ENCODE measurements at places on chromosomes 7 and 10.

GRCh38 chr10:117477961-117478670 lies 64.4 kb upstream of the EMX2 start:
- DNase-seq = no peak

- DNase-seq = no peak
Observed at GRCh38 chr10:66466622-66467021, 459.2 kb upstream of the LRRTM3 start.

DNA sequence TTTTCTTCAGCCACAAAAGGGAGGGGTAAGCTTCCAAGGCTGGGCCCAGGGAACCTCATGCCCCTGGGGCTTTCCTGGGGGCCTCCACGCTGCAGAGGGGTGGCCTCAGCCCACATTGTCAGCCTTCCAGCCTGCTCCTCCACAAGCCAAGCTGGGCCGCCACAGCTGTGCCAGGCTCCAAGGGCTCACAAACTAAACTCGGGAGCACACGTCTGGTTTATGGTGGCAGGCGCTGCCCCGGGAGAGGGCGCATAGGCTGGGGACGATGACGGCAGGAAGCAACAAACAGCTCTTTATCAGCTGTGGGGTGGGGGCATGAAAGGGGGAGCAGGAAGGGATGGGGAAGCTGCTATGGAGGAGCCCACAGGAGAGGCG lies 6.3 kb upstream of the CDH23 start:
- no peak for DNase-seq

- DNase-seq = peak; percentile 78
Observed at GRCh38 chr7:77415476-77415822, 700 bp downstream of the GSAP start.

- DNase-seq = no peak
Observed at GRCh38 chr10:113267619-113268562, 285.0 kb upstream of the HABP2 start.

DNA sequence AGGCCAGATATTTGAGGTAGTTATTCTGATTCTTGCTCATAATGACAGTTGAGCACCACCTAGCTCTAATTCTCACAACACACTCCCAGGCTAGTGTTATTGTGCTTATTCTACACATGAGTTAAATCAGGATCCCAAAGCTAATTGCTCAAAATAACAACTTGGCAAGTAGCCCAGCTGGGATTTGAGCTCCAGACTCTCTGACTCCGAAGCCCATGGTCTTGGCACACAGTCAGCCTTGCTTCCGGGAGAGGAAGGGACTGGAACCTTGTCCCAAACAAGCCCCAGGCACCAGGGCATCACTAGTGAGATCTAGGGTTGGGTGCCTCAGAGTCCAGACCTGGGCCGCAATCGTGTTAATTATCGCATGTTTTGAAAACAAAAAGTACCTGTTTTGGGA lies 101.4 kb downstream of the GPAM start:
- peak; percentile 25 for DNase-seq

GRCh38 chr10:59678884-59679301 lies 30.8 kb downstream of the SLC16A9 start:
- no peak for DNase-seq

GRCh38 chr10:79130846-79131245 lies 62.1 kb downstream of the ZMIZ1 start:
- DNase-seq = no peak
